Activated naive CD8-positive, alpha-beta T cell treated with anti-CD3 and anti-CD28 coated beads, Interleukin-2, amount 50 U/mL, for 24 hours (primary cell): ENCODE measurements at places on chromosomes 3 and 15.

DNA sequence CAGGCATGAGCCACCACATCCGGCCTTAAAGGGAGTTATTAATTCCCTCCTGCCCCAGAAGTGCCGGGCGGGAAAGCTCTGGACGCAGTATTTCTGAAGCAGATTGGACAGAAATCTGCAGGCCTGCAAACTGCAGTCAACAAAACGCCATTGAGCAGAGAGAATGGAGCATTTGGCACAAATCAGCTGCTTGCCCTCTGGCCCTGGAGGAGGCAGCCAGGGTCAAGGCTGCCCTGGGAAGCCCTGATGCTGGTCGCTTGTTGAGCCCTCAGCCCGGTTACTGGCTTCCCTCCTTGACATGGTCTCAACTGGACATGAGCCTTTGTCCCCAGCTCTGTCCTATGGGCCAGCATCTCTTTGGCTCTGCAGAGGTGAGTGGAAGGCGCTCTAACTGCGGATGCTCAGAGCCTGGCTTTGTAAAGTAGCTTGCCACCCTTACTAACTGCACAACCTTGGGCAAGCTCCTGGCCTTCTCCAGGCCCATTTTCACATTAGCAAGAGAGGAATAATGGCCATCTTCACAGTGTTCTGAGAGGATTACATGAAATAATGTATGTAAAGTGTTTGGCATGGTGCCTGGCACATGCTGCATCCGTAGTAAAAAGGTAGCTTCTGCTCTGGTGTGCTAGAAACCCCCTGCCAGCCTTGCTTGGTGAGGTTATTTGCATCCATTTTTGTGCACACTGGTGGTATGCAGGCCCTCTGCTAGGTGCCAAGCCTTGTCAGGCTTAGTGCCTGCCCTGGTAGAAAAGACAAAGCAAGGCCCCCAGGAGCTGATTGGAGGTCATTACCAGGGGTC lies 4.1 kb downstream of the SEMA4B start:
- DNase-seq, result no peak

DNA sequence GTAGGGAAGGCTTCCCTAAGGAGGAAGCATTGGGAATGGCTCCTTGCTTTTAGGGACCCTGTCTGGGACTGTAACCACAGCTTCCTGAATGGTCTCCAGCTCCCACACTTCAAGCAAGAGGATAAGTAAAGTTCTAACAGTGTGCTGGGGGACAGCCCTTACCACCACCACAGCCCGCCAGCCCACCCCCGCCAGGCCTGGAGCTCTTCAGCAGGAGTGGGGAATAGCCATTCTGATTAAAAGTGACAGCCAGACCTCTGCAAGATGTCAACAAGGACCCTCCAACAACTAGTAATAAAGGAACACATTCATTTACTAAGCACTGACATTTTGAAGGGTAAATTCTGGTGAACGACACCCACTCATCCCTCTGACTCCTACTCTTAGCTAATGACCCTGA lies 49.4 kb downstream of the CPN2 start:
- no peak for DNase-seq

GRCh38 chr3:174444391-174444790 lies 414.7 kb upstream of the NAALADL2 start:
- no peak for DNase-seq

DNA sequence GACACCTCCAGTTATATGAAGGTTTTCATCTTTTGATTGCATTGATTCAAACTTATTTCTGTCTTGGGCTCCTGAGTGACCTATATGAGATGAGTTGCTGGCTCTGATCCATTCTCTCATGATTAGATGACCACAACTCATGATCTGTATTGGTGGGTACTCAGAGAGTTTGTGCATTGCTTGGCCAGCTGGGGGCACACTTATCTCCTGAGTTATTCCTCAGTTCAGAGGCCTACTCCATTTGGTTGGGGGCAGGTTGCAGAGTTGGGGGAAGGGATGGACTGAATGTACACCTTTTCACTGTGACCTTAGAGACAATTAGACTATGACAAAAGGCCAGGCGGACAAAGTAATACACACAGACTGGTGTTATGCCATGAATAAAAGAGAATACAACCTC lies 166.2 kb upstream of the SEMA6D start:
- DNase-seq, result no peak

DNA sequence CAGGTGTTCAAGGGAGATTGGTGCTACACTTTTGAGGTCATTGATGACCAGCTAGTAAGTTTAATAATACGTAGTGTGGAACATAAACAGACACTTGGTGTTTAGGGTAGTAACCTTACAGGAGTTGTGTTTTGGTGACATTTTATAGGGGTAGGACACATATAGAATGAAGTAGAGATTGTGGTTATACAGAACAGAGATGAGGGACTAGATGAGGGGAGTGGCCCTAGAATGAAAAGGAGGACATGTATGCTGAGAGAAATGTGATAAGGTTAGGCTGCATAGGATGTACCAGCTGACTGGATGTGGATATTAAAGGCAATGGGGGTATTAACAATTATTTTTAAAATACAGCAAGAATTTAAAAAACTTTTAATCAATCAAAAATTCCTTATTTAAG lies 8.0 kb downstream of the MBNL1 start:
- no peak for DNase-seq

GRCh38 chr15:73028831-73029451 lies 23.3 kb upstream of the NEO1 start:
- no peak for DNase-seq

GRCh38 chr3:14464521-14464920 lies 62.1 kb downstream of the SLC6A6 start:
- no peak for DNase-seq

GRCh38 chr15:26395624-26396023 lies 377.2 kb downstream of the GABRB3 start:
- no peak for DNase-seq

- DNase-seq, result no peak
Measured at GRCh38 chr3:118369892-118370491, 664.7 kb downstream of the IGSF11 start.

DNA sequence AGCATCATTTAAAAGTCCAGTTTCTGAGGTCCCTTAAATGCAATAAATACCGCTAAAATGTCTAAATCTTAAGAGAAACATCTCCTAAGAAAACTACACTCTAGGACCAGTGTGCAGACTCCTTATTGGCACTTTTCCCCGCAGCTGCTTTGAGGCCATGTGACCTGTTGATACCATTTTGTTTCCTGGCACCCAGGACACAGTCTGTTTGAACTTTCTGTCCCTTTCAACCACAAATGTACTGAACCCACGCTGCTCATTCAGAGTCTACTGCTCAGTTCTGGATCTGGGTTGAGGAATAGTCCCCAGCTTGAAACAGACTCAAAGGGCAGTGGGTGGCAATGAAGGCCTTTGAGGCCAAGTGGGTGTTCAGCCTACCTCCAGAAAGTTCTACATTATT lies 17.1 kb downstream of the LDHAL6B start:
- DNase-seq, result no peak

GRCh38 chr3:130342821-130343661 lies 2.4 kb upstream of the COL6A5 start:
- DNase-seq, result no peak

DNA sequence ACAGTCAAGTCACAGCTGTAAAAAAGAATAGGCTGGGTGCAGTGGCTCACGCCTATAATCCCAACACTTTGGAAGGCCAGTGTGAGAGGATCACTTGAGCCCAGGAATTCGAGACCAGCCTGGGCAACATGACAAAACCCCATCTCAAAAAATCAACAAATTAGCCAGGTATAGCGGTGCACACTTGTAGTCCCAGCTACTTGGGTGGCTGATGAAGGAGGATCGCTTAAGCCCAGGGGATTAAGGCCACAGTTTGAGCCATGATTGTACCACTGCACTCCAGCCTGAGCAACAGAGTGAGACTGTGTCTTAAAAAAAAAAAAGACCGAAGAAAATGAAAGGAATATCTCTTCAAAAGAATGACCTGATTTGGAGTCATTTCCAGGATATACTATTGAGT lies 6.6 kb downstream of the HERC1 start:
- DNase-seq, result no peak

- no peak for DNase-seq
Measured at GRCh38 chr3:12906141-12906915, 65.0 kb upstream of the RPL32 start.

DNA sequence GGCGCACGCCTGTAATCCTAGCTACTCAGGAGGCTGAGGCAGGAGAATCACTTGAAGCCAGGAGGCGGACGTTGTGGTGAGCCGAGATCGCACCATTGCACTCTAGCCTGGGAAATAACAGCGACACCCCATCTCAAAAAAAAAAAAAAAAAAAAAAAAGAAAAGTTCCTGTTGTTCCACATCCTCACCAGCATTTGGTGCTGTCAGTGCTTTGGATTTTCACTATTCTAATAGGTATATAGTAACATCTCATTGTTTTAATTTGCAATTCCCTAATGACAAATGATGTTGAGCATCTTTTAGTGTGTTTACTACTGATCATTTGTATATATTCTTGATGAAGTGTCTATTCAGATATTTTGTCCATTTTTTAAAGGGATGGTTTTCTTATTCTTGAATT lies 24.6 kb downstream of the UBR1 start:
- DNase-seq, result no peak

DNA sequence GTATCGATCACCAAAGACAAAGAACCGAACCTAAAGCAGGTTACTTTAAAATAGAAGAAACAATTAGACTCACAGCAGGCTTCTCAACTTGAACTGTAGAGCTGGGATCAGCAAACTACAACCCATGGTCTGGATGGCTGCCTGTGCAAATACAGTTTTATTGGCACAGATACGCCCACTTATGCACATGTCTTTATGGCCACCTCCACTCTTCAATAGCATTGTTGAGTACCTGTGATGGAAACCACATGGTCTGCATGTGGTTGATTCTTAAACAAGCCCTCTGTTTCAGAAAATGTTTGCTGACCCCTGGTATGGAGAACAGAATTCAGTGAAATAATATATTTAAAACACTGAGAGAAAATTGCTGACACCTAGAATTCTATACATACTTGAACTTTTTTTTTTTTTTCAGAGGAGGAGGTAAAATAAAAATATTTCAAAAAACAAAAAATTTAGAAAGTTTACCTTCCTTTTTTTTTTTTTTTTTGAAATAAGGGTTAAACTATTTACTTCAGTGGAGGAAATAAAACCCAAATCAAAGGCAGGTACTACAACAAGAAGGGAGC lies 263.8 kb upstream of the ATP10A start:
- no peak for DNase-seq

DNA sequence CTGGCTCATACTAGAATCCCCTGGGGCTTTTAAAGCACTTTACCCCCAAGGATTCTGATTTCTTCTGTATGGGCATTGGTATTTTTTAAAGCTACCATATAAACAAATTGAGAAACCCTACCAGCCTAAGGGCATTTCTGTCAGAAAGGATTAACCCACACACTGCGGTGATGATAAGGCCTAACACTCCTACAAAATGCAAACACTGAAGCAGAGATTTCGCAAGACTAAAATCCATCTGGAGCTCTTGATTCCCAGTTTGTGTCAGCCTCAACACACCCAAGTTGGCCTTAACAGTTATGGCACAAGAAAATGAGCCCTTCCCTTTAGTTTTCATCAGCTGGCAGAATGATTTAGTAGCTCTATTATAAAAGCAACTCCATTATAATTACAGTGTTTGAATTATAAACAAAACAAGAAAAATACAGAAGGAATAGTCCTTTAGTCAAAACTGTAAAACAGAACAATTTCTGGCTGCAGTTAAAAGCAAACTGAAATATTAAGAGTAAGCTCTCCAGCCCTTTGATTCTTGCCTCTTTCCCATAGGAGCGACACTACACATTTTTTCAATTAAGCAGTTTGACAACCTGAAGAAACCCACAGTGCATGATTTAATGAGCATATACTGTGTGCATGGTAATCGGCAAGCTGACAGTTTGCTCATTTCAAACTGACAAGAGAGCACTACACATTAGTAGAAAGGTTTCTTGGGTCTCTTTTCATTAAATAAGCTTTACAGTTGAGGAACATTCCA lies 441.2 kb downstream of the FHIT start:
- DNase-seq, result no peak

- no peak for DNase-seq
Measured at GRCh38 chr3:132652640-132653270, 6.9 kb downstream of the ACAD11 start.

DNA sequence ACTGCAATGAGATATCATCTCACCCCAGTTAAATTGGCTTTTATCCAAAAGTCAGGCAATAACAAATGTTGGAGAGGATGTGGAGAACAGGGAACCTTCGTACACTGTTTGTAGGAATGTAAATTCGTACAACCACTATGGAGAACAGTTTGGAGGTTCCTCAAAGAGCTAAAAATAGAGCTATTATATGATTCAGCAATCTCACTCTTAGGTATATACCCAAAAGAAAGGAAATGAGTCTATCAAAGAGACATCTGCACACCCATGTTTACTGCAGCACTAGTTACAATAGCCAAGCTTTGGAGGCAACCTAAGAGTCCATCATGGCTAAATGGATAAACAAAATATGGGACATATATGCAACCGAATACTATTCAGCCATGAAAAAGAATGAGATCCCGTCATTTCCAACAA lies 68.0 kb upstream of the HES1 start:
- no peak for DNase-seq

DNA sequence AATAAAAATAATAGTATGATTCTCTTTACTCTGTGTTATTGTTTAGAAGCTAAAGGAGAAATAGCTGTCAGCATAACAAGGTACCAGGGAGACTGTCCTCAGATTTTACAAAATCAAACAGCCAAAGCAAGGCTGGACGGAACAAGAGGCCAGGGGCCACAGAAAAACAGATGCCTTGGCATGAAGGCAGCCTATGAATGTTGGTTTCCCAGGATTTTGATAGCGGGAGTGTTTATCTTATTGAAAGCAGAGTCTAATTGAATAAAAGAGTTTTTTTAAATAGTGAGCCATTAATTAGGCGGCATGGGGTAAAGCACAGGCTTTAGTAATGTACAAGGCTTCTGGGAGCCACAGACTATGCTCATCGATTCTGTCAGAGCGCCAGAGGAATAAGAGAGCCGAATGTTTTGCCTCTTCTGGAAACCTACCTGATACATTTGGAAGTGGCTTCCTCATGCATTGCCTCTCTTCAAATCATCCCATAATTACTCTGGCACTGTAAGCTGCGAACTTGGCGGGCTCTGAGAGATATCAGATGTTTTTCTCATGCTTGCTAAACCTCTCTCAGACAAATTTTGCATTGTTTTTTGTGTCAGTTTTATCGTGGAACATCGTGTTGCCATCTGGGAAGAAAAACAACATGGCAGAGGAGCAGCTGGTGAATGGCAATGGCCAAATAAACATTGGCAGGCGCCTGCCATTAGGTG lies 30.4 kb upstream of the TMCO5A start:
- DNase-seq, result no peak

DNA sequence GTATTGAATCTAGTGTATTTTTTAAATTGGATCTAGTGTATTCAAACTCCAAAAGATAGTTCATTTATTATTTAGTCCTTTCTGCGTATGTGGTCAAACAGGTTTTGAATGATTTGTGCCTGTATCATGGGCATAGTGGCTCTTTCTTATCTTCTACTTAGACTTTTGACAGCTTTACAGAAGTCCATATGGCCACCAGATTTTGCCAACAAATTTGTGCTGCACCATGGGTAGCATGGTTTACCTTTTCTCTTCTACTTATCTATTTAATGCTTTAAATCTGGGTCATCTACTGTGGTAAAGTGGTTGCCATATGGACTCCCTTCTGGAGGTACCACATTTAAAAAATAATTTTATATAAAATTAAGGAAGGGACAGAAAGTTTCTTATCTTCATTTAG lies 66.9 kb upstream of the CADM2 start:
- no peak for DNase-seq

GRCh38 chr3:172647823-172648222 lies 63.0 kb downstream of the NCEH1 start:
- no peak for DNase-seq

- no peak for DNase-seq
Measured at GRCh38 chr15:68580026-68580882, 1.5 kb downstream of the CORO2B start.
